ENCODE measurements at places on chromosomes 1 and 21. TPM values are rescaled to one million over a fixed set of nuclear protein-coding genes. Genes with fewer than 3 reads are reported as not detected.

Gene FOXO6
- total RNA-seq, result 1.2 TPM

Gene OR2L3
- not detected for total RNA-seq

Gene KIAA1614
- 0.96 TPM for total RNA-seq

Gene KRTAP19-1
- total RNA-seq, result not detected

Gene BSND
- not detected for total RNA-seq

Gene FCRL4
- 0.48 TPM for total RNA-seq

Gene RPE65
- 0.91 TPM for total RNA-seq

Gene SPRR2G
- total RNA-seq, result not detected

Gene CRNN
- total RNA-seq, result not detected

Gene FBLIM1
- total RNA-seq, result 179 TPM

Gene LCE1F
- total RNA-seq, result not detected

Gene RBM11
- total RNA-seq, result 2.6 TPM

Gene APOBEC4
- total RNA-seq, result not detected

Gene CRP
- total RNA-seq, result not detected

Gene SLC44A5
- total RNA-seq, result 1.6 TPM

Gene TCHHL1
- not detected for total RNA-seq

Measured in astrocyte (in vitro differentiated cells and primary cell).